Spinal cord (tissue), 10 donors: ENCODE measurements at places on chromosomes 16 and 17.
A peak's percentile ranks its signal among the peaks of the same experiment; 100 is the strongest.

DNA sequence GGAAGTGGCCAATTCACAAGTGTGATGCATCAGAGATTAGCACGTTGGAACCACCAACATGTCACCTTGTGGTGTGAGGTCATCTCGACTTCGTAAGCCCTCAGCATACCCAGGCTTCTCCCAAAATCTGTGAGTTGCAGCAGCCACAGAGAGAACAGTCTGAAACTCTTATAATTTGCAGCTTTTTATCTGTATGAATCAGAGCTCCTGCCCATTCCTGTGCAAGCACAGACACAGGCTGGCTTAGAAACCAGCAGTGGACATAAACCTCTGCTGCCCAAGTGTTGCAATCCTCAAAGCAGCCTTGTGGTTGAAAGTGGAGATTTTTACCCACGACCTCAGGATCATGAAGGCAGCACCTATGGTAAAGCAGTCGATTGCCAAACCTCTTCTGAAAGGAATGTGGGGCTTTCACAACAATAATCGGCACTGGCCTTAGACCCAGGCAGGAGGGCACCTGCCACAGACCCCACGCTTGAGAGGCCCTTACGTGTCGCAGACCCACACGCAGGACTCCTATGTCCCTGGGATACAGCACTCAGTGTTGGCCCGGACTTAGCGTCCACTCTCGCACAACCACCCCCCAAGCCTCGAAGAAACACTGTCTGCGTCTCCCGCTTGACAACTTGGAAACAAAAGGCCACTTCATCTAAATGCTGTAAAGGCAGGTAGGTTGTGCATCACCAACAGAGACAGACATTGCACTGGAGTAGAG lies 24.5 kb upstream of the OSGIN1 start:
- DNase-seq = no peak

DNA sequence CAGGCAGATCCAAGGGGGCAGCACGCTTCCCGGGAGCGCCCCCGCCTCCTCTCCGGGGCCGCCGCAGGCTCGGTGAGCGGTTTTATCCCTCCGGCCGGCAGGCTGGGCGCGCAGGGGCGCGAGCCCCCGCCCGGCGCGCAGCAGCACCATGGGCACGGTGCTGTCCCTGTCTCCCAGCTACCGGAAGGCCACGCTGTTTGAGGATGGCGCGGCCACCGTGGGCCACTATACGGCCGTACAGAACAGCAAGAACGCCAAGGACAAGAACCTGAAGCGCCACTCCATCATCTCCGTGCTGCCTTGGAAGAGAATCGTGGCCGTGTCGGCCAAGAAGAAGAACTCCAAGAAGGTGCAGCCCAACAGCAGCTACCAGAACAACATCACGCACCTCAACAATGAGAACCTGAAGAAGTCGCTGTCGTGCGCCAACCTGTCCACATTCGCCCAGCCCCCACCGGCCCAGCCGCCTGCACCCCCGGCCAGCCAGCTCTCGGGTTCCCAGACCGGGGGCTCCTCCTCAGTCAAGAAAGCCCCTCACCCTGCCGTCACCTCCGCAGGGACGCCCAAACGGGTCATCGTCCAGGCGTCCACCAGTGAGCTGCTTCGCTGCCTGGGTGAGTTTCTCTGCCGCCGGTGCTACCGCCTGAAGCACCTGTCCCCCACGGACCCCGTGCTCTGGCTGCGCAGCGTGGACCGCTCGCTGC lies 832 bp downstream of the CDK5R1 start:
- DNase-seq = peak; percentile 81

GRCh38 chr17:7579001-7579833 lies at the start of gene CD68:
Gene CD68 (plus strand): TSS chr17:7579638. CDS start chr17:7579678, 40 bp downstream.
- no peak for DNase-seq

GRCh38 chr17:10702574-10702973 lies 5.2 kb downstream of the ADPRM start:
- DNase-seq = no peak

DNA sequence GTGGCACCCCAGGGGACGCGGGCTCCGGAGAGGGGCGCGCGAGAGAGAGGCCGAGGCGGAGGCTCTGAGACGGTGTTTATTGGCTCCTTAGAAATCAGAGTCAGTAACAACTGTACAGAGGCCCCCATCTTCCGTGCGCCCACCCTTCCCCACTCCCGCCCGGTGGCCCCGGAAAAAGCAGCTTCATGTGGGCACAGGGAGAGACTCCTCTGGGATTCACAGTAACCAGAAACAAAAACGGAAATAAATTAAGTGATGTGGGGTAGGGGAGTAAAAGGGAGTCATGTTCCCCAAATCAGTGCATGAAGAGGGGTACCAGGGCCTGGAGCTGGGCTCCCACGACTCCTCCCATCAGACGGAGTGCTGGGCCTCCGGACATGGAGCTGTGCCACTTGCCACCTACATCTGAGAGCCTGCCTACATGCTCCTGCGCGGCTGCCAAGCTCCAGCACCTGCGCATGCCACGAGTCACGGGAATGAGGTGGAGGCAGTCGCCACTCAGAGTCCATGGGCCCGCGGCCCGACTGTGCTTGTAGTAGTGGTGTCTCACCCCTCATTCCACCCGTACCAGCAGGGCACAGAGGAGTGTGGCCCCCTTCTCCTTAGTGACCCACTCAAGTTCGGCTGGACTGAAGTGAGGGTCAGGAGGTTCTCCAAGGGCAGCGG lies 543 bp upstream of the GPS2 start:
- no peak for DNase-seq

- no peak for DNase-seq
Measured at GRCh38 chr17:50115756-50116155, 14.2 kb downstream of the SAMD14 start.

GRCh38 chr17:57313097-57313835 lies 56.9 kb downstream of the MSI2 start:
- DNase-seq = no peak

DNA sequence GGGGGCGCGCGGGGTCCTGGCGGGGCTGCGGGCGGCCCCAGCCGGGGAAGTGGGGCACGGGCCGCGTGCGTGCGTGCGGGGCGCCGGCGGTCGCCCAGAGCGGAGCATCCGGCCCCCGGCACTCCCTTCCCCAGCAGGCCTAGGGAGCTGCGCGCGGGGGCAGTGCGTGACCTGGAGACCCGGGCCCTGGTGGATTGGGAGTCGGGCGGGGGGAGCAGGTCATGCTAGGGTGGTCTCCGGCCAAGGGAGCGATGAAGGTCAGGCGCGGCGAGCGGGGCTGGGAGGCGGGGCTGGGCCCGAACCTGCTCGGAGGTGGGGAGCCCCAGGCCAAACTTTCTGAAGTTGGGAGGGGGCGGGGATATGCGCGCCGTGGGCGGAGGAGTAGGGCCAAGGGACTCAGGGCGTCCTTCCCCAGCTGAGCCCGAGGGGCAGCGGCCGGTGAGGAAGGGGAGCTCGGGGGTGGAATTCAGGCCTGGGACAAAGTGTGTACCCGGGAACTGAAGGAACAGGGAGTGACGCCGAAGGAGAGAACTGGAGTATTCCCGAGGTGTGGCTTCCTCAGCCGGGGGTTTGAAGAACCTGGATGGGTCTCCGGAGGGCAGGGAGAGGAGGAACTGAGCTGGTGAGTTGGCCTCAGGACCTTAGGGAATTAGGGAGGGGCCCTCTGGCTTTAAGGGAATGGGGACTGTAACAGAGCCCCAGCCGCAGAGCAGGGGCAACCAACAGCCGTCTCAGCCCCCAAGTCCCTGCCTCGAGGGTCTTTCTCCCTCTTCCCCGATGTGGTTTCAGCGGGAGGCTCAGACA lies 589 bp downstream of the XYLT2 start:
- peak; percentile 38 for DNase-seq

DNA sequence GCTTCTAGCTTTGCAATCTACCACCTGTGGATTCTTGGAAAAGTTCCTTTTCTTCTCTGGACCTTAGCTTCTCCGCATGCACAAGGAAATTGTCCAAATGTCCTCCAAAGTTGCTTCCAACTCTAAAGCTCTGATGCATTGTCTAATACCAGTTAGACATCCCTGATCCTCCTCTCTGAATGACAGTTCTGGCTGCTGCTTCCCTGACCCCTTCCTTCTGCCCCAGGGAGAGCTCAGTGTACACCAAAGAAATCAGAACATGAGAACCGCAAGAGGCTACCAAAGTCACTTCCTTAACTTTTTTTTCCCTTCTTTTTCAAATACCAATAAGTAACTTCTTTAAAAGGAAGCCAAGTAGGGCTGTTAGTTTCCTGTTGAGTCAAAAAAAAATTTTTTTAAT lies 79.7 kb upstream of the CES5A start:
- DNase-seq = no peak
